Stimulated activated CD4-positive, alpha-beta T cell treated with anti-CD3 and anti-CD28 coated beads, Interleukin-1b, Interleukin-23, amount 100 ng/mL, for 1 hour (primary cell): ENCODE measurements at places on chromosomes 4 and X.

DNA sequence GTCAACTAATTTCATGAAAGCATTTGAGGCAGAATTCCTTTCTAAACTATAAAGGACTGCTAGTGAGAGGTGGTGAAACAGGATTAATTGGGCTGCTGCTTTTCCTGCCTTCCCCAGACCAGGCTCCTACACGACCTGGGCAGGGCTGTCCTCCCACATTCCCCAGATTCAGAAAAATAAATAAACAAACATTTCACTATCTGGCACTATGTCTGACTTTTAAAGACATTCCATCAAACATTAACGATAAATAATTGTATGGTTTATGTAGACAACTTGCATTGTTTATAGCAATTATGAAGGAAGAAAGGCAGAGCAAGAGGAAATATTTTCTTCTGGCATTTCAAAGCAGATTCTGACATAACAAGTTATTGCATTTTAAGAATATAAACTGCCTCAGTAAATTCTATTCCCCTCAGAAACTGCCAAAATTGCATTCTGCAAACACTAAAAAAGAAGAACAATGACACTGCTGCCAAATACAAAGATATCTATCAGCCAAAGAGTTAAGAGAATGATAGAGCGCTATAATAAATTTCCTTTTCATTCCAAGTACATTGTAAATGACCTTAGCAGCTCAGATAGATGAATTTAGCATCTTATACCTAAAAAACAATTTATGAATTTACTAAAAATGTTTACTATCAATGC is 214.7 kb upstream of the INTU start:
- no peak for DNase-seq

DNA sequence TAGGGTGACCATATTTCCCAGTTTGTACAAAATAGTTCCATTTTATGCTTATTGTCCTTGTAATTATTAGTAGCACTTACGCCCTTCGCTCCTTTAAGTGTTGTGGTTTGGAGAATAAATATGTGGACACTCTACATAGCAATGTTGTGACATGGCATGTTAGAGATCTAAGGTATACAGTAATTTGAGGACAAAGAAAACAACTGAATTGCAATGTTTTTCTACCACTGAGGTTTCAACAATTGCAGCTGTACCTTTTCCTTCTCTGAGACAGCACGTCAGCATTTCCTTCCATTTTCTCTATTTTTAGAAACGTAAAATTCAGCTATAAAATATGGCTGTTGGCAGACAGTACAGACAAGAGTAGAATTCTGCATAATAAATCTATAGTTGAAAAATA is 323.1 kb downstream of the MAPK10 start:
- no peak for DNase-seq

DNA sequence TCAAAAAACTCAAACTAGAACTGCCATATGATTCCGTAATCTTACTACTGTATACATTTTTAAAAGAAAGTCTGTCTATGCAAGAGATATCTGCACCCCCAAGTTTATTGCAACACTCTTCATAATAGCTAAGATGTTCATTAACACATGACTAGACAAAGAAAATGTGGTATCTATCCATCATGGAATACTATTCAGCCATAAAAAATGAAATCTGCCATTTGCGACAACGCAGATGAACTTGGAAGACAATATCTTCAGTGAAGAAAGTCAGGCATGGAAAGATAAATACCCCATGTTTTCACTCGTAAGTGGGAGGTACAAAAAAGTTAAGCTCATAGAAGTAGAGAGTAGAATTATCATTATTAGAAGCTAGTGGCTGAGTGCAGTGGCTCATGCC is 87.3 kb upstream of the DHRSX start:
- DNase-seq, result no peak

- DNase-seq, result no peak
Observed at GRCh38 chr4:76061982-76062381, 12.5 kb upstream of the ART3 start.

GRCh38 chrX:79568309-79568708 is 201.2 kb upstream of the ITM2A start:
- DNase-seq, result no peak

DNA sequence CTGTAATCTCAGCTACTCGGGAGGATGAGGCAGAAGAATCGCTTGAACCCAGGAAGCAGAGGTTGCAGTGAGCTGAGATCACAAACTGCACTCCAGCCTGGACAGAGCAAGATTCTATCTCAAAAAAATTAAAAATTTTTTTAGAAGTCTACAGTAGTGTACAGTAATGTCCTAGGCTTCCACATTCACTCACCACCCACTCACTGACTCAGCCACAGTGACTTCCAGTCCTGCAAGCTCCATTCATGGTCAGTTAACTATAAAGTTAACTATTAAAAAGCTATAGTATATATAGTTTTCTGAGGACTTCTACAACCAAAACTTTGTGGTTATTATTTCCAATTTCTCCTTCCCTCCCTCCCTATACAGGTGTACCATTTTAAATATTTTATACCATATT is 34.7 kb upstream of the NEUROG2 start:
- no peak for DNase-seq

DNA sequence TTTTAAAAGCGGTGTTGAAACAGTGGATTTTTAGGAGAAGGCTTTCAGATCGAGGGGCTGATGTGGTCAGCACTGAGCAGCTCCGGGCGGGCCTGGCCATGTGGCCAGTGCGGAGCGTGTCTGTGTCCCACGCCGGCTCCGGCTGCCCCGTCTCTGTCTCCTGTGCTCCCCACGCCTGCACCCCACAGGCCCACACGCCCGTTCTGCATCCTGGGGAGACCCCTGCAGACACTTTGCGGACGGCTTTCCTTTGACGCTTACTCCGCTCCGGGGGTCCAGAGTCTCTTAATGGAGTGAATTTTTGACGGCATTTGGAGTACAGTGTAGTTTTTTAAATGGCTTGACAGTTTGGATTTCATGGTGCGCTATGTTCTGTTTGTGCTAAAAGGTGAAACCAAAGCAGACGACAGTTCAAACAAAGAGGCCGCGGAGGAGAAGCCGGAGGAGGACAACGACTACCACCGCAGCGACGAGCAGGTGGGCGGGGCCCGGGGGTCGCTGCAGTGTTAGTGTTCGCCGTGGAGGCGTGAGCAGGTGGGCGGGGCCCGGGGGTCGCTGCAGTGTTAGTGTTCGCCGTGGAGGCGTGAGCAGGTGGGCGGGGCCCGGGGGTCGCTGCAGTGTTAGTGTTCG is 38.7 kb downstream of the PCGF3 start:
- no peak for DNase-seq

DNA sequence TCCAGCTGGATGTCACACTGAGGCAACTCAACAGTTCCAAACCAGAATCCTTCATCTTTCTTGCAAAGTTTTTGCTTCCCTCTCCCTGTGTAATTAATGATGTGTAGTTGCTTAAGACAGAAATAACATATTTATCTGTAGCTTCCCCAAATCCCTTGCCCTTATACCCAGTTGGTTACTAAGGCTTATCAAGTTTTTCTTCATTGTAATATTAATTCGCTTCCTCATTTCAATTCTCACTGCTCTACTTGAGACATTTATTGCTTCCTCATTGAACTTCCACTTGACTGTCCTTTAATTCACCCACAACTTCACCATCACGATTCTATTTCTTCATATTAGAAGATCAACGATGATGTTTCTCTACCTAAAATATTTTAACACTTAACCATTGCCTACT is 386.6 kb upstream of the CPEB2 start:
- no peak for DNase-seq

GRCh38 chrX:41405551-41405950 is 41.6 kb upstream of the NYX start:
- no peak for DNase-seq

- DNase-seq, result no peak
Observed at GRCh38 chr4:7645956-7646355, 211.2 kb upstream of the PSAPL1 start.

DNA sequence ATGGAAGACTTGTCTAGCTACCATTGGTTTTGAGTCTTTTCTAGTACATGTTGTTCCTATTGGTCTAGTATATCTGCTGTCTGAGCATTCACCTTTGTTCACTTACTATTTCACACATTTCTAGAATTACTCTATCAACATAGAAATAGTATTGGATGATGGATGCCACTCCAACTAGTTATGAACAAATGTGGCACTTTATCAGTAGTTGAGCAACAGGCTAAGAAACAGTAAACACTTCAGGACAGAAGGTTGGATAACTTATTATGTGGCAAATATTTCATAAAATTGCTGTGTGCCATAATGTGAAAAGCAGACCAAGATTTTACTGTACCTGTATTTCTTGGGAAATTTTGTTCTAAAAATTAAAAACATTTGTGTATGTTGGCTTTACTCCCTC is 42.4 kb upstream of the GLRA3 start:
- no peak for DNase-seq

- no peak for DNase-seq
Observed at GRCh38 chr4:93747220-93747619, 81.3 kb upstream of the ATOH1 start.

DNA sequence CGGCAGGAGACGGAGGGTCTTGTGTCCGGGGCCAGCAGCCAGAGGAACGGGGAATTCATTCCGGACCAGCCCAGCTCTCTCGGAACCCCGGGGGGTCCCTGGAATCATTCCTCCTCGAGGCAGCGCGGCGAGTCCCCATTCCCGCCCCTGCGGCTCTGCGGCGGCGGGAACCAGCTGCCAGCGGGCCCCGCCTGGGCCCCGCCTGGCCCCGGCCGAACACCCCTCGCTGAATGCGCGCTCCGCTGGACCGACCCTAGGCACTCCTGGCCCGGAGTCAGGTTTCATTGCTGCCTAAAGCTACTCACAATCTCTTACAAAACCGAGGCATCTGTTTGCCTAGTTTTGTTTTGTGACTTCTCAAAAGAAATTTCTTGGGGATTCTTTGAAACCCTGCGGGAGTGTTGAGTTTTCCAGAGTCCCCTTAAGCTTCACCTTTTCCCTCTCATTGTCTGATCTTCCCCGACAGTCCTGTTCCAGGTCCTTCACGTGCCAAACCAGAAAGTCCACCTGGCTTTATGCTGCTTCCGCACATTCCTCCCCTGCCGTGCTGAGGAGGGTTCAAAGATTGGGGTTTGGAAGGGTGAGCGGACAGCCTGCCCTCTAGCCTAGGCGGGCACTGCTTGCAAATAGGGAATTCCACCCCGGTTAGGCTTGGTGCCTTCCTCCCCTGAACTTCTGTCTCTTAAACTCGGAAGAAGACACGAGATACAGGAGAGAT is 789 bp downstream of the ARHGAP10 start:
- DNase-seq, result no peak

DNA sequence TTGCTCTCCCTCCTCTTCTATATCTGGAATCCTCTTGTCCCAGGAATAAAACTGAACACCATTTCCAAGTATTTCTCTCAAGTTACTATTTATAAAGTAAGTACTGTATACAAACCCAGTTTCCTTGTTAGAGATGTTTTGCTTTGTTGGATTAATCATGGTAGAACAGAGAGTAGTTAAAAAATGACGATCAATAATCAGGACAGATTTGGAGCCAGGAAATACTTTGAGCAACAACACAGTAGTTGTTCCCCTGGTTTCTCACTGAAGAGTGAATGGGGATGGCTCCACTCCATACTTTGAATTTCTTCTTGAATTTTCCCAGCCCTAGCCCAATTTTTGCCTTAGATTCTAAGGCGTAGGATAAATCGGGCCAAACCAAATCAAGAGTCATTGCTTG is 21.4 kb downstream of the MGST2 start:
- no peak for DNase-seq

GRCh38 chr4:5719350-5720055 is 8.5 kb downstream of the EVC start:
- DNase-seq, result no peak

DNA sequence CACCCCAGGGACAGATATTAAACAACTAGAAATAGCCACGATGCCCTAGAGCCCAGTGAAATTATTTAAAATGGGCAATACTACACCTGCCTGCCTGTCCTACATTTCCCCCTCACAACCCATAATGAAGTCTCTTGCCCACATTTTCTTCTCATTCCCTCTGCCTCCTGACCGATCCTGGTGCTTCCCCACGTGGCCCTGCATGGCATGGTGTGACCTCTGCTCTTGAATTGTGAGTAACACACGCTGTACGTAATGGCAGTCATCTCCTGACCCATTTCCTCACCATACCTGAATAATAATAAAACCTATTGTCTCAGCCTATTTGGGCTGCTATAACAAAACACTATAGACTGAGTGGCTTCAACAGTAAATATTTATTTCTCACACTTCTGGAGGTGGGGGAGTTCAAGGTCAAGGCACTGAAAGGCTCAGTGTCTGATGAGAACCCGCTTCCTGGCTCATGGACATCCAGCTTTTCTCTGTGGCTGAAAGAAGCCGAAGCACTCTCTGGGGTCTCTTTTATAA is 77.0 kb upstream of the ENPP6 start:
- DNase-seq, result no peak

GRCh38 chr4:14934704-14935390 is 67.4 kb upstream of the CPEB2 start:
- no peak for DNase-seq

- DNase-seq, result peak; percentile 62
Observed at GRCh38 chr4:81844717-81845116, 373.0 kb upstream of the RASGEF1B start.

- no peak for DNase-seq
Observed at GRCh38 chr4:140448162-140448561, 20.7 kb upstream of the CLGN start.

DNA sequence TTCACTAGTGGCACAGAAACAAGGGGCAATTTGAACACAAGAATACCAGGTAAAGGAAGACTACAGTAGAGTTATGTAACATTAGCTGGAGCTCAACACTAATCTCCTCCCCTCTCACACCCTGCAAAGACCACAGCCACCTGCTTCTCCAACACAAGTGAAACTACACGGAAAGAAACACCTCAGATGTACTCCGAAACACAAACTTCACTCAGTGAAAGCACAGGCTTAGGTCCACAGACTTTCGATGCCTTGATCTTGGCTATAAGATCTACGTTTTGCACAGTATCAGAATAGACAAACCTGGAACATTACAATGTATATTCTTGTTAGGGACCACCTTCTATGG is 7.6 kb downstream of the ACSL1 start:
- no peak for DNase-seq

DNA sequence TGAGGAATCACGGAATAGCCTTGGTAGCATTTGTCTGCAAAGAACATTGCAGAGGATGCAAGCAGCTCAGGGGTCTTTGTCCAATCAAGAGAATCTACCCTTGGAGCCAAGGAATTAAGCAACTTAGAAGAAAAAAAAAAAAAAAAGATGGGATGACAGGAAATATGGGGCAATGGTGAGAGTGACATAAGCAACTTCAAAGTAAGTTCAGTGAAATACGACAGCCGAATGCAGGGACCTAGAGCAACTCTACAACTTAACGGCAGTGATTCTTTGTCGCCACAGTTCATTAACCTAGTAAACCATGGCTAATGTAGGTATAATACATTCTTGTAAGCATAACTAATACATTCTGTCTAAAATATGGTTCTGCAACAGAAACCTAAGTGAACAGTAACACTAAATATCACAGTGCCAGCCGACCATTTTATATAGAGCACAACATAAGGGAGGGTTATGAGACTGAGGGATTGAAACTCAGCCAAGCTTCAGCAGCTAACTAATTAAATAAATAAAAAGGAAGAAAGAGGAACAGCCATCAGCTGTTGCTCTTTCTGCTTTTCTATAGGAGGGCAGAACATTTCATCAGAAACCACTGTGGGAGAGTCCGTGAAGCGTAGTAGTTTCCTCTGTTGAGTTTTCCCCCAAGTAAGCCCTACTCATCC is 74.7 kb downstream of the PPARGC1A start:
- no peak for DNase-seq

GRCh38 chr4:52959541-52959940 is 97.4 kb downstream of the RASL11B start:
- DNase-seq, result no peak

- DNase-seq, result no peak
Observed at GRCh38 chrX:19571711-19572110, 56.4 kb upstream of the MAP3K15 start.

- DNase-seq, result no peak
Observed at GRCh38 chr4:152063621-152064240, 302.9 kb upstream of the GATB start.
